Dermis blood vessel endothelial cell (primary cell): ENCODE measurements at places on chromosomes 2 and 18. TPM values are rescaled to one million over a fixed set of nuclear protein-coding genes. Genes with fewer than 3 reads are reported as not detected.

DES gene
- not detected in 2 replicates for total RNA-seq

RSAD2 gene
- 0.28 and 1.2 TPM in 2 replicates for total RNA-seq

IL1A gene
- total RNA-seq, result under 0.01 and 0.19 TPM in 2 replicates

FSIP2 gene
- 0.05 and 0.17 TPM in 2 replicates for total RNA-seq

UGT1A5 gene
- total RNA-seq, result not detected in 2 replicates

KIF5C gene
- 0.14 and 0.34 TPM in 2 replicates for total RNA-seq

NEU4 gene
- total RNA-seq, result not detected in 2 replicates

MEIS1 gene
- total RNA-seq, result 1.3 and 3.4 TPM in 2 replicates

DOK6 gene
- total RNA-seq, result under 0.01 and 1.0 TPM in 2 replicates

SERPINB13 gene
- total RNA-seq, result not detected in 2 replicates

HRH4 gene
- total RNA-seq, result 0.19 TPM in 1 of 2 replicates, not detected in the other

RNU2-63P gene
- total RNA-seq, result not detected in 2 replicates

TBR1 gene
- not detected in 2 replicates for total RNA-seq

DNA sequence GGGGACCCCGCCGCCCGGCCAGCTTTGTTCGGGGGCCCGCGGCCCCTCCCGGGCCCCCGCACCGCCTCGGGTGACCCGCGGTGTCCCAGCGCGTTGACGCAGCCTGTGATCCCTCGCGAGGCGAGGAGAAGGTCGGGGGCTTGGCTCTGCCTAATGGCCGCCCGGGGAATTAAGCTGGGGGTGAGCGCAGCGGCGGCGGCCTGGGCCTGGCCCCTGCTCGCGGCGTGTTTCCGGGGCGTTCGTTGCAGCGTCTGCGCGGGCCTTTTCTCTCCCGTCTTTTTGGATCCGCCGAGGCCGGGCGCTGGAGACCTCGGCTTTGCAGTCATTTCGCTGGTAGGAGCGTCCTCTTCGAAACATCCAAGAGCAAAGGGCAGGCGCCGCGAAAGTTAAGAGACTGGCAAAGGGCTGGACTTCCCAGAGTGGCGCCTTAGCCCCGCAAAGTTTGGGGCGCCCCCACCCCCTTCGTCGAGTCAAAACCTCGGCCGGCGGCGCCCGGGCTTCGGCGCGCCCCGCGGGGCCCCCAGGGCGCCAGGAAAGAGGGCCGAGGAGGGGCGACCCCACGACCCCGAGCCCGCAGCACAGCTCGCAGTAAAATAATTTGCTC is 1.3 kb downstream of the SALL3 start:
- no peak for DNase-seq

DNA sequence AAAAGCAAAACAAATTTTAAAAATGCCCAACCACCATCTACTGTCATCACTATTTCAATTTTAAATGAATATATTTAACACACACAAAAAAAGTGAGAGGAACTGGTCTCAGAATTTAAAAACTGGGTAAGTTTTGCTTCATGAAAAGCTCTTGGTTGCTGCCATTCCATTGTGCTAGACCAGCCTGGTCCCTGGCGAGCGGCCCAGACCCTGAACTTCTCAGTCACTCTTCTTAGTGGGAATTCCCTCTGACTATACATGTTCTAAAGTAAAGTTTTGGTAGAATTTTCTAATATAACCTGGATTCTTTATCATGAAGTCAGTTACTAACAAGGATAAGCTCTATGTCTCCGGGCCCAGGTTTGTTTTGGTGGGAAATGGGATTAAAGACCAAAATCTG is 34.8 kb upstream of the TMEM177 start:
- DNase-seq, result peak; percentile 70

- no peak for DNase-seq
Measured at GRCh38 chr18:34117319-34117718, 107.4 kb downstream of the NOL4 start.

GRCh38 chr2:118231759-118232158 is 143.5 kb downstream of the INSIG2 start:
- DNase-seq, result no peak

GRCh38 chr2:96251721-96252292 is 14.0 kb downstream of the TMEM127 start:
- DNase-seq, result peak; percentile 92

DNA sequence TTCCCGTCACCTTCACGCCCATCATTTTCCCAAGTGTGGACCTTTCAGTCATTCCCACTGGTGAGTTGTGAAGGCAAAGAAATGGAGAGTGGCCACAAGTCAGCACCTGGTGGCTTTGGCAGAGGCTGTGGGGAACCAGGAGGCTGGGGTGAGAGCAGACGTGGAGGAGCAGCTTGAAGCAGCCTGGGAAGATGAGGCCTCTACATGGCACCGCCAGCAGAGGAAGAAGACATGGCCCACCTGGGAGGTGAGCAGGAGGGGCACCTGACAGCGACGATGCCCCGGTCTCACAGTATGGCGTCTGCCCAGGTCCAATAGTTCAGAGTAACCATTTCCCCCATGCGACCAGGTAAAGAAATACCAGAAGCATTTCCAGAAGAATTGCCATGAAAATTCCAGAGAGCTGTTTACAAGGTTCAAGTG is 69.0 kb downstream of the TPO start:
- no peak for DNase-seq

GRCh38 chr18:79518683-79519128 is 123.0 kb downstream of the NFATC1 start:
- no peak for DNase-seq

DNA sequence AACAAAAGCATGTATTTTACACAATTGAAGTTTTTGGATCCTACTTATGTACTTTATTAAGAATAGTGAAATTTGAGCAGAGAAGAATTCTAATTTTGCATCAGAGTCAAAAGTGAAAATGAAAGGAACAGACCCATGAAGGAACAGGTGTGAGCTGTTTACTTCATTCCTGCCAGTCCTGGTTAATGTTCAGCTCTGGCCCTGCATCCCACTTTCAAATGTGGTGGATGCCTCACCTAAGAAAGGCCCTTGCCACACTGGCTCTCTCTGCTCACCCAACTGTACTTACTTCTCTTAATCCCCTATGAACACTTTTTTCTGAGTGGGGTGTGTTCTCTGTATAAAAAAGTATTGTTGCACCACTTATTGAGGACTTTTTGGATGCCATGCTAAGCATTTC is 22.2 kb downstream of the FAM110C start:
- no peak for DNase-seq

DNA sequence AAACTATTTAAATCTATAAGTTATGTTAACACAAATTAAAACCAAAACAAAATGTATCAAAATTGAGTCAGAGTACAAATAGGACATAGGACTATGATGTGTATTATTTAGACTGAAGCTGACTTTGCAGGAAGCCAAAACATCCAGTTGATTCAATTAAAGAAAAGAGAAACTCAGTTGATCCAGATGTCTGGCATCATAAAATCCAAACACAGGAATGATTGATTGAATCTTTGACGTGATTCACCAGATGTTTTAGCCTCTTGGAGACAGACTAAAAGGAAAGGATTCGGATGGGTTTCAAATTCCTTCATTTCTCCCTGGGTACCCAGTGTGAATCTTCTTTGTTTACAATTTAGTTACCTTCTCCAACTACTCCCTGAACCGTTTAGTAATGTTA is 272.9 kb downstream of the IRS1 start:
- no peak for DNase-seq

DNA sequence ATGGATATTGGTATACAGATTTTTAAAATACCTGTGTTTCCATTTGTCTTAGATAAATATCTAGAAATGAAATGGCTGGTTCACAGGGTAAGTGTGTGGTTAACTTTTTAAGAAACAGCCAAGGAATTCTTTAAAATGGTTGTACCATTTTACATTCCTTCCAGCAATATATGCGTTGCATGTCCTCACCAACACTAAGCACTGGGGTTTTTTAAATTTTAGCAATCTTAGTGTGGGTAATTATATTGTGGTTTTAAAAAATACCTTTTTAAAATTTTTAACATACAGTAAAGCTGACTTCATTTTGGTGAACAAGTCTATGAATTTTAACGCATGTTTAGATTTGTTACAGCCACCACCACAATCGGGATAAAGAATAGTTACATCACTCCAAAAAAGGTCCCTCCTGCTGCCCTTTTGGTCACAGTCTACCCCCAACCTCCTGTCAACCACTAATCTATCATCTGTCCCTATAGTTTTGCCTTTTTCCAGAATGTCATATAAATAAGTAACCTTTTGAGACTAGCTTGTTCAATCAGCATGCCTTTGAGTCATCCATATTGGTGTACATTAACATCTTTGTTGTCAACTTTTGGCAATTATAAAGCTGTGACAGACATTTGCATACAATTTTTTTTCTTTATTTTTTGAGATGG is 128.1 kb upstream of the MSTN start:
- no peak for DNase-seq

- DNase-seq, result no peak
Measured at GRCh38 chr18:23204589-23205235, 69.4 kb downstream of the CABLES1 start.

DNA sequence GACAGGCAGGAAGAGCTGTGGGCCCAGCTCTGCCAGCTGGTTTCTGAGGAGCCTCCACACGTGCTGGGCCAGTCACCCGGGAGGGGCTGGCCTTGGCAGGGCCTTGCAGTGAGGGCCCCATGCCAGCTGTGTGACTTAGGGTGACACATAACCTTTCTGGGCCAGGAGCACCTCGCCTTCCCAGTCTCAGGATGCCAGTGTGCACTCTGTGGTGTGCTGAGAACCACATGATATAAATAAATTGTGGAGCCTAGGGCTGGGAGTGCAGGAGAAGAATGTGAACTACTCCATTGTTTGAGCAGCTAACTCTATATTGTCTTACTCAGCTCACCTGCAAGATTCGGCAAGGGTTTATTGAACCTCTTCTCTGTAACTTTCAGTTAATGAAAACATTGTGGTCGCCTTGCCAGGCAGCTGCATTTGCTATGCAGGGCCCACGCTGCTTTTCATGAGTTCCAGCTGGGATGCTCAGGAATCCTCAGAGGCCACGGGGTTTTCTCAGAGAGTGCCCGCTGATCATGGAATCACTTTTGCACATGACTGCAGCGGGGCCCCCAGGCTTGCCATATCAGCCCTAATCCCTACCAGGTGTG is 222.3 kb downstream of the SH3RF3 start:
- DNase-seq, result peak; percentile 75

DNA sequence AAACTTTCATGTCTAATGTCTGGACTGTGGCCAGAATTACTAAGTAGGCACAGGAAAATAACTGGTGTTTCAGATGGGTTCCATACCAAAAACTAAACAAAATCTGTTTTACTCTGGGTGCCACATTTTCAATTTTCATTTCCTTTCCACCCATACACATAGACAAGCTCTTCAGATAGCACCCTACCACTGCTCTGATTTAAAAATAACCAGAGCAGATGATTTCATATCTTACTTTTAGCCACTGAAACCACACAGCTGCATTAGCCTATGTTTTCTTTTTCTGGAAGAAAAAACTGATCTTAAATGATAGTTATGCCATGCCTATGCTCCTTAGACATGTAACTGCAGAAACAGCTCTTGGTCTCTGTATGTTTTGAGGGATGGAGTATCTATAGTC is 647.6 kb downstream of the CPS1 start:
- DNase-seq, result no peak

GRCh38 chr2:112465382-112465781 is 16.6 kb upstream of the TTL start:
- peak; percentile 25 for DNase-seq

DNA sequence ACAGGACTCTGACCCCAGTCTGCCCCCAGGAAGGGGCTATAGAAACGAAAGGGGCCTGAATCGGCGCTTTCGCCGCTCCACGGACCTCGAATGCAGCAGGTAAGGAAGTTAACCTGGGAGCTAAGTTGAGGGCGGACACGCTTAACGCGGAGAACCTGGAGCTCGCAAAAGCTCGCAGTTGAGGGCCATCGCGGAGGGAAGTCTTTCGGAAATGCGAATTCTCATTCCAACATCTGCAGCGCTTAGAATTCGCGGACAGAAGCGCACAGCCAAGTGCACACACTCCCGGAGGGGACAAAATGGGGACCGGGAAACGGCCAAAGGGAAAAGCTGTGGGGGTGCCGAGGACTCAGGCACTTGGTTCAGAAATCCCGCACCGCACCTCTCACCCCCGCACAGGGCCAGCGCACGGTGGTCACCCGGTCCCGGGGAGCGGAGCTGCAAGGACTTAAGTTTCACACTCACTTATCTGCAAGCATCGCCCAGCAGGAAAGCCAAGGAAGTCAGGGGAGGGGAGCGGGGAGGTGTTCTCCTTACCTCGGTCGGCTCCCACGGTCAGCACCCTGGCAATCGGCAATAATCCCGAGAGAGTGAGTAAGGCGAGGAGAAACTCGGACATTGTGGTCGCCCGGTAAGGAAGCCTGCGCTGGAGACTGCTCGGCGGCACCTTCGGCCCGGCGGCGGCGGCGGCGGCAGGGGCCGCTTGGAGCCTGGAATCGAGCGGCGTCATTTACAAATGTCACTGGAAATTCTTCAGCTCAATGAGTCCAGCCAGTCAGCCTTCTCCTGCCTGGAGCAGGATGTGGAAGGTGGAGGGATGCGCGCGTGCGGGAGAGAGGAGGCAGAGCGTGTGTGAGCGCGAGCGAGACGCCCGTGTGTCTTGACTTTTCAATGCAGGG is 456 bp downstream of the LRP1B start:
- peak; percentile 64 for DNase-seq

DNA sequence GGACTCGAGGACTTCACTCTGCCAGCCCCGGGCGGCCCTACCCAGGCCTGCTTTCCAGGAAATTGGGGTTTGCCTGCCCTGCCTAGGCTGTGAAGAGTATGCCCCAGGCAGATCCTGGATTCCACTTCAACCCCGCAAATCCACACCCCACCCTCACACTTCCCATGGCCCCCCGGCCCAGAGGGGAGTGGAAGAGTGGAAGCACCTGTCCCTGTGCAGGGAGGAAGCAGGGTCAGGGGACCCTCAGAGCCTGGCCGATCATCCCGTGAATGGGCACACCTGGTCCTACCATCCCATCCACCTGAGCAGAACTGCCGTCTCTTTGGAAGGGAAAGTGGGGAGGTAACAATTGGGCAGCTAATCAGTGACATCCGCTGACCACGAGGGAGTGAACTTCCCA is 245.2 kb downstream of the EIPR1 start:
- DNase-seq, result no peak

DNA sequence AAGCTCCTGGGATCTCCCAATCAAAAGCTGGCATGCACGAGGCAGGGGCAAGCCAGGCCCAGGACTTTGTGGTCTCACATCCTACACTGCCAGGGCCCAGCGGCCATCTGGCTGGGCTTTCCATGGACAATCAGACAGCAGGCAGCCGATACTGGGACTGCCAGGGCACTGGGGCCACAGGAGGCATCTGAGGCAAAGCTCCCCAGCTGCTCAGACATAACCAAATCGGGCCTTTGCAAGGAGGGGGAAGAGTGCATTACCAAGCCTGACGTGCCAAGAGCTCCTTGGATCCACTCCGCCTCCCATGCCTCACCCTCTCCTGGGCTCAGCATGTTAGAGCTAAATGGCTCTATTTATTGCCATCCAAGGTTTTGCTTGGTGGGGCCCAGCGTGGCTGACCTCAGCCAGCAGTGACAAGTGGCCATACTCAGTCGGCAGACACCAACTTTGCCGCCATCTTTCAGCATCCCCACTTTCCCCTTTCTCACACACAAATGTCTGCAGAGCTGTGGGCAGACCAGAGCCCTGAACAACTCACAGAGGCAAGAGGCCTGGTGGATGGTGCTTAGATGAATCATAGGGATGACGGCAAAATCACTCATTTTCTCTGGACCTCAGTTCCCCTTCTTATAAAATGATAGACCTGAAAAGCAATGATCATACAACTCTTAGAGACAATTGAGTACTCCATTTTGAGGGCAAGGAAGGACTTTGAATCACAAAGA is 200.8 kb downstream of the TTC32 start:
- DNase-seq, result no peak
